ENCODE measurements at places on chromosomes 5 and 9.
A peak's percentile ranks its signal among the peaks of the same experiment; 100 is the strongest.

GRCh38 chr5:78003919-78004318, 227.8 kb upstream of the TBCA start:
- no peak for DNase-seq

DNA sequence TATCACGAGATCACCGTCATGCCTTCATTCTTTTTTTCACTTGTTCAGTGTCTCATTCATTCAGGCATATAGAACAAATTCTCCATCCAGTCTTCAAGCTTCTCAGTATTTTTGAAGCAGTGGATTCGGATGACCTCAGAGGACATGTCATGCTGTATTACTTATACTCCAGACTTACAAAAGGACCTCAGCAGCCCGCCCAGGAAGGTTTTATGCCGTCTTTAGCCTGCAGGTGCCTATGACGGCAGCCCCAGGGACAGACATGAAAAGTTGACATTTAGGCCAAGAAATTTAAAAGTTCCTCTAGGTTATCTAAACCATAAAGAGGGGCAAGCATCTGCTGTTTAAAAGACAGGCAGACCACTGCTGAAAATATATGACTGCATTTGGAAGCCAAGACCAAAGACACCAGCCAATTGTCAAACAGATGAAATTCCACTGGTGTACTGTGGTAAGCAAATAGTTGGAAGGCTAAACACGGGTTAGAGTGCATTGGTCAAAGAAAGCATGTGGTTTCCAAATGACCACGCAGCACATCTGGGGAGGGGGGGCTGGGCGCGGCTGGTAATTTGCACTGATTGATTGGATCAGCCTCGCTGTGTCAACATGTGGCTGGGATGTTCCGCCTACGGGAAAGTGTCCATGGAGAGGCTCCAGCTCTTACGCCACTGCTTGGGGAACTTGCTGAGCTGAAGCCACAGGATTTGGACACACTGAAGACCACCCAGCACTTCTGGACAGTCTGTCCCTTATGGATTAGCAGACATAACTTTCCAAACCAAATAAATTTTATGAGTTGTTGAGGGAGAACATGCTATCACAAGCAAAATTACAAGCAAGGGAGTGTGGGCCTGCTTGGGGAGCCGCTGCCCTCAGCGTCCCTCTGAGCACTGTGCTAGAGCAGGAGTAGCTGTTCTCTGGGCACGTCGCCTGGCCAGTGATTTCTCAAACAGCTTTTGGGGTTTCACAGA, 173.6 kb downstream of the FANCC start:
- peak; percentile 77 for DNase-seq

GRCh38 chr5:59768152-59769040, 125.1 kb downstream of the PDE4D start:
- peak; percentile 78 for DNase-seq

DNA sequence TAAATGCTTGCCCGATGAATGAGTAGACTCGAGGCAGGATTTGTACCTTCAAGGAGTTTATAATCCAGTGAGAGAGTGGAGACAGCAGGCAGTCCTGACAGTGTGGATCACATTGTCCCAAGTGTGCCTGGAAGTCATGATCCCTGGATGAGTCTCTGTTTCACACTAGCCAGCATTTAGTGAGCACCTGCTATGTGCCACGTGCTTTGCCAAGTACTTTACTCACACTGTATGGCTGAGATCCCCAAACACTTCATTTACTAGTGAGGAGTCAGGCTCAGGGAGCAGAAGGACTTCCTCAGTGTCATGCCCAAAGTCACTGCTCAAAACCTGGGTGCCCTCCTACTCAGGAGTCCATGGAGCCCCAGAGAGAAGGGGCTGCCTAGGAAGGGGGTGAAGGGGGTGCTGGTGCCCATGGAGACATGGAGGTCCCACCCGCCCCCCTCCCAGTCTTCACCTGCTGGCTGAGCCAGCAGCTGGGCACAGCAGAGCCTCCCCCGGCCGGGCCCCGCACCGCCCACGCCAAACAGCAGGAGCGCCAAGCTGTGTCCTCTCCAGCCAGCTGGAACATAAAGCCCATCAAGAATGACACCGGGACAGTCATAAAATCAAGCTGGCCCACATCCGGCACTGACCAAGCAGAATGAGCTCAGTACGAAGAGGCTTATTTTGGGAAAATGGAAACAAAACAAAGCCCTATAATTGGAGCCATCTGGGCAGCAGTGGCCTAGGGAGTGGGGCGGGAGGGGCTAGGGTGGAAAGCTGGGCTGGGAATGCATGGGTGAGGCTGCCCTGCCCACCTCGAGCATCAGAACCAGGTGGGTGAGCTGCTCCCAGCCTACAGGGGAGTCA, 10.6 kb downstream of the LAMC3 start:
- DNase-seq, result peak; percentile 90

DNA sequence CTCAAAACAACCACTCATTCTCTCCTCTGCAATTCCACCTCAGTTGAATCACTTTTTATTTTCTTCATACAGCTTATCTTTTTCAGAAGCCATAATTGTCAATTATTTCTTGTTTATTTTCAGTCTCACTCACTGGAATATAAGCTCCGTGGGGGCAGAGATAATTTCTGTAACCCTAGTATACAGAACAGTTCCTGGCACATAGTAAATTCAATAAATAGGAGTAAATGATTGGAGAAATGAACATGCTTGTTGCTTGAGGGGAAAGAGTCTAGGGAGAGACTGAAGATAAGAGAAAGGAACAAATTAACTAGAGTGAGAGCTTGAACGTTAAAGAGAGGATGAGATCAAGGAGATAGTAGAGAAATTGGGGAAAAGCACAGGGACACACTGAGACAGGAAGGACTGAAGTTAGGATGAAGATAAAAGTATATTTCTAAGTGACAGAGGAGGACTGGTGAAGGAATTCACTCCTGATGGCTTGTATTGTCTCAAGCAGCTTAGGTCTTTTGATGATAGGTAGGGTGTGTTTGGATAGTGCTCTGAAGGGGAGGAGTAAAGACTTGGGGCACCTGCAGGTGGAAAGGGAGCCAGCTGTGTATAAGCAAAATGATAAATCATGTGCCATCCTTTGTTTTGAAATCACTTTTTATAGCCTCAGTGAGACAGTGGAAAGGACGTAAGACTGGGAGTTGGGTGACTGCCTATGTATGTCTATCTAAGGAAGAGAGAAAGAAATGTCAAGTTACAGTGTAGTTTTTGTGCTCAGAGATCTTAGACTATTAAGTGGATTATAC, 2.2 kb downstream of the NAA35 start:
- DNase-seq, result no peak

- DNase-seq, result peak; percentile 52
Observed at GRCh38 chr9:72477930-72478518, 43.4 kb upstream of the TMC1 start.

- DNase-seq, result no peak
Observed at GRCh38 chr9:15206903-15207696, 99.9 kb downstream of the TTC39B start.

DNA sequence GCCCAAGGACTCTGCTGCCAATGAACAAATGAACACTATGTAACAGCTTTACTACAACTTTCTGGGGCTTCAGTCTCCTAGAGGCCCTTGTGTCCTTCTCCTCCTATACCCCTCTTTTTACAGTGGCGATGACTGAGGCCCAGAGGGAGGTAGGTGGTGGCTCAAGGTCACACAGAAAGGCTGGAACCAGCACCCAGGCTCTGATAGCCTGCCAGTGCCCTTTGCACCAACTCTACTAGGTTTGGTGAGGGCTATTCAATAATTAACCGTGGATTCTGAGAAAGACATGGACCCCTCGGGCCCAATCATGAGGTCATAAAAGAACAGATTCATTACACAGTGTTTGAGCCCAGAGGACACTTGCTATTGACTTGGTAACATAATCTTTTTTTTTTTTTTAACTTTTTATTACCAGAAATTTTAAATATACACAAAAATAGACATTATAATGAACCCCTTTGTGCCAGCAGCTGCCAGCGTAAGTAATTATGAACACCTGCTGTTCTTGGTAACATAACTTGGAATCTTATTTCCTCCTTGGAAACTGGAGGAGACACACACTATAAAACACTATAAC, 6.1 kb upstream of the ALDH1B1 start:
- no peak for DNase-seq

- DNase-seq, result no peak
Observed at GRCh38 chr9:26112724-26113123, 434.5 kb upstream of the TUSC1 start.

GRCh38 chr5:96142786-96143434, 181.3 kb upstream of the ELL2 start:
- peak; percentile 75 for DNase-seq

DNA sequence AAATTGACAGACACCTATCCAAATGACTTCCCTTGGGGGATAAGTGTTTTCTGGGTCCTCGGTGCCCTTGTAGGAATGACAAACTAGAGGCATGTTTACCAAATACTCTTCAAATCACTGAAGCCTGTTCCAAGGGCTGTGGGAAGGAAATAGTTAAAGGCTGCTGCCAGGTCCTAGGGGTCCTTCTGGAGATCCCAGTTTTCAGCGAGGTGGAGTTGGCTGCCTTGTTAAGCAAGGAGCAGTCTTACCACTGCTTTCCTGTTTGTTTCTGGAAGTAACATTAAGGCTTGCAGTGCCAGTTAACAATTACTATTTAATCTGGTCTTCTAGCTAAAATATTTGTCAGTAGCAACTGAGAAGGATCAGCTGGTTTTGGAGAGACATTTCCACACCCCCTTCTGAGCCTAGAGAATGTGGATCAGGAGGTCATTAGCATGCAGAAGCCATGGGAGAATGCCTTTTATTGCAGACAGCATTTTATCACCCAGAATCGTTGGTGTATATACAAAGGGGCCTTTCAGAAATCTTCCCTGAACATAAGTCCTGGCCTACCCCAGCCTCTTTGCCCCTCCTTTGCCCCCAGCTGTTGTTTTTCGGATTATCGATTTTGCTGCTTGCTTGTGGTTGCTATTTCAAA, 238.8 kb downstream of the DMAC1 start:
- no peak for DNase-seq

GRCh38 chr5:132759114-132760048, 12.2 kb downstream of the CCNI2 start:
- DNase-seq, result no peak

GRCh38 chr5:53378590-53379247, 101.7 kb upstream of the FST start:
- no peak for DNase-seq

DNA sequence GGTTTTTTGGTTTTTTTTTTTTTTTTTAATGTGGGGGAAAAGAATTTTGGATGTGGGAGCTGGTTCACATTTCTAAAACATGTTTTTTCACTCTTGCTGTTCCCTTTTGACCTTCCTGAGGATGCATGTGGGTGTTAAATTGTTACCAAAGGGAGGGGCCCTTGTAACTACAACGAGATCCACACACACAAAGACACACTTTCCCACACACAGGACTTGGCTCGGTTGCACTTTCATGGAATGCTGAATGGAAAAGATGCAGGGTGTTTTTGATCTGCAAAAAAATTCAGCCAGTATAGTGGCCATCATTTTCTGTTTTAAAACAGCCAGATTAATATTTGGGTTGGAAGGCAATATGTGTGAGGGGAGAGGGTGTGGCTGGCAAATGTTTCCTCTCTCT, 576.9 kb downstream of the EBF1 start:
- no peak for DNase-seq

- DNase-seq, result no peak
Observed at GRCh38 chr5:71786337-71787055, 67.4 kb downstream of the CARTPT start.

GRCh38 chr9:110081395-110081794, 126.6 kb downstream of the C9orf152 start:
- DNase-seq, result no peak

DNA sequence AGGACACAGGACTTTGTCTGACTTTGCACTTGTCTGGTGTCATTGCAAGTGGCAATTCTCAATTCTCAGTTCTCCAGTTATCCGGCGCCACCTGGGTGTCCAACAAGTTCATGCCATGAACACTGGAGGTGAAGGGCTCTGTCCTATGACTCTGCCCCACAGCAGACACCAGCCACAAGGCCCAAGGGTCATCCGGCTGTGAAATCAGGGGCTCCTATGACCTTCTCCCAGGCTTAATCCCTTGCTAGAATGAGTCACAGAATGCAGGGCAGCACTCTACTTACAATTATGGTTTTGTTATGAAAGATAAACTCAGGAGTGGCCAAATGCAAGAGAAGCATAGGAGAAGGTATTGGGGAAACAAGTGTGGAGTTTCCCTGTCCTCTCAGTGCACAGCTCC, 392.0 kb downstream of the GADD45G start:
- no peak for DNase-seq

DNA sequence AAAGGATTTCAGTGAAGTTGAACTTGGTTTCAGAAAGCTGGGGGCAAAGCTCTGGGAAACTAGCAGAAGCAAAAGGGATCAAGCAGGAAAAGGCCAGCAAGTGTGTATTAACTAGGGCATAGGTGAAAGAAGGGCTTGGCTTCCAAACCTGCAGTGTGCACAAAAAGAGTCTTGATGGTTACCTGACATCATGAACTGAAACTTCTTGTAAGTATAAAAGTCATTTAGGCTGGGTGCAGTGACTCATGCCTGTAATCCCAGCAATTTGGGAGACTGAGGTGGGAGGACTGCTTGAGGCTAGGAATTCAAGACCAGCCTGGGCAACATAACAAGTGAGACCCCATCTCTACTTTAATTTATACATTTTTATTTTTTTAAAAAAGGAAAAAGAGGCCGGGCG, 216.4 kb downstream of the EPB41L4A start:
- DNase-seq, result no peak

GRCh38 chr9:127012250-127012649, 97.7 kb downstream of the RALGPS1 start:
- DNase-seq, result no peak

- DNase-seq, result peak; percentile 46
Observed at GRCh38 chr5:114176356-114176755, 185.5 kb upstream of the KCNN2 start.

- peak; percentile 7 for DNase-seq
Observed at GRCh38 chr9:34961574-34962490, 3.7 kb downstream of the PHF24 start.

DNA sequence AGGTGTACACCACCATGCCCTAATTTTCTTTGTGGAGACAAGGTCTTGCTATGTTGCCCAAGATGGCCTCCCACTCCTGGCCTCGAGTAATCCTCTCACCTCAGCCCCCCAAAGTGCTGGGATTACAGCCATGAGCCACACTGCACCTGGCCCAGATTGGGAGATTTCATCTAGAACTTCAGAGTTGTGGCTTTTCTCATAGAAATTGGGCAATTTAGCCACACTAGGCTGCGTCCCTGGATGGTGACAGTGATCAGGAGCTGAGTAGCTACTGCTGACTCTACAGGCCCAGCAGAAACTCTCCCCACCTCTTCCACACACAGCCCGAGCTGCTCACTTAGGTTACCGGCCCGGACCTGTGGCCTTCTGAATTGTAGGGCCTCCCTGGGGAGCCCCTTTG, 7.7 kb downstream of the PFN3 start:
- DNase-seq, result no peak
